ENCODE measurements at places on chromosomes 1 and 21.
A peak's percentile ranks its signal among the peaks of the same experiment; 100 is the strongest.

GRCh38 chr1:154999571-155000410 is 2.8 kb upstream of the ZBTB7B start:
- no peak for DNase-seq

- peak; percentile 77 for DNase-seq
Measured at GRCh38 chr1:40877698-40878097, 15.5 kb upstream of the CITED4 start.

DNA sequence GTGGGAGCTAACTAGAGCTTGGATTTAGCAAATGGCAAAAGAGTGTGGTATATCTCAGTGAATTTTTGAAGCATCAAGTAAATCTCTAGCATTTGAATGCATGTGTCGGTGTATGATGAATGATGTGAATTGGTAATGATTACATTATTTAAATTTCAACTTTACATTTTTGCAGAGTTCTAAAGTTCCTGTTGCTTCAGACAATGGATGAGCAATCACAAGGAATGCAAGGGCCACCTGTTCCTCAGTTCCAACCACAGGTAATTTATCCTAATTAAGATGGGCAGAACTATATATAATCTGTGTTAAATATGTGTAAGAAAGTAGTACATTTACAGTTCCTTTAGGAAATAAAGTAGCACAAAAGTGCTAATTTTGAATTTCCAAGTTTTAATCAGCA is 75.6 kb downstream of the NEK7 start:
- peak; percentile 57 for DNase-seq

GRCh38 chr1:87329526-87330056 is 911 bp downstream of the LMO4 start:
- DNase-seq: no peak

DNA sequence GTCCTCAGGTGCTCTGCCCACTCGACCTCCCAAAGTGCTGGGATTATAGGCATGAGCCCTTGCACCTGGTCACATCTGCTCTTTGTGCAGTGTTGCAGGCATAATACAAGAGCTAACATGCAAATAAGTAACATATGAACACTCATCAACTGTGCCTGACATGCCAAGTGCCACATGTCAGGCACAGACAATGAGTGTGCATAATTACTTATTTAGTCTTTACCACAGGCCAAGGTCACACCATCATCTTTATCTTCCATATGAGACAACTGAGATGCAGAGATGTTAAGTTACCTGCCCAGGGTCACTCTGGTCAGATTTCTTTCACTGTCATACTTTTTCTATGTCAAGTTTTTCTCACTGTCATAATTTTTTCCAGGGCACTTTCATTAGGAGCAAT is 126.1 kb downstream of the PPIAL4G start:
- DNase-seq: no peak

GRCh38 chr1:236508593-236509027 is 15.2 kb upstream of the LGALS8 start:
- DNase-seq: no peak

DNA sequence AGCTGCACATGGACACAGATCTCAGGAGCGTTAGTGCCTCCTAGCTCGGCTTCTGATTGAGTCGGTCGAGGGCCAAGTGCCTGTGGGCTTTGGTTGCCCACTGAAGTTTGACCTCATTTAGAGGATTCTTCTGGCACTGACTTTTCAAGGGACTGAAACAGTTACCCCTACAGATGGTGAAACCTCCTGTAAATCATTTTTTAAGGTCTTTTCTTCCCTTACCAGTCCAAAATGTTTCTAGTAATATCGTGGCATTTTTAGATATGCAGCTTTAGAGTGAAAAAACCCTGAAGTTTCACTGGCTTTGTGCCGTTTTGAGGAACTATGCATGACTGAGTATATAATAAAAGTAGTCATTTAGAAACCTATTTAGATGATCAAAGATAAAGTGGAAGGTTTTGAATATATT is 34.7 kb upstream of the L1TD1 start:
- DNase-seq: no peak

GRCh38 chr1:65147424-65148177 is 402 bp upstream of the AK4 start:
- DNase-seq: peak; percentile 36

DNA sequence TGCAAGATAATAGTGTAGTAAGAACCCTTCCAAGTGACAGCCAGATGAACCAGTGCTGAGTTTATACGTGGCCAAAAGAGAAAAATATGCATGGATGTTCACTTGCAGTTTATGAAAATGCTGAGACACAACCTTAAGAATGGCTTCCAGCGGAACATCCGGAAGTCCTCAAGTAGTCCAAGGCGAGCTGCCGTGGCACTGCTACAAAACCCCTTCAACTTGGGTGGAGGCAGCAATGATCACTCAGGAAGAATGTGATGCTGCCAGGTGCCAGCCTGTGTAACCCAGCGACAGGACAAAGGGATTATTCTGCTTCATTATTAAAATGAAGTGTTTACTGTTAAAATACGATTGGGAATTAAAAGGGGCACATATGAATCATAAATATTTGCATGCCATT is 179.6 kb downstream of the RUNX1 start:
- no peak for DNase-seq

DNA sequence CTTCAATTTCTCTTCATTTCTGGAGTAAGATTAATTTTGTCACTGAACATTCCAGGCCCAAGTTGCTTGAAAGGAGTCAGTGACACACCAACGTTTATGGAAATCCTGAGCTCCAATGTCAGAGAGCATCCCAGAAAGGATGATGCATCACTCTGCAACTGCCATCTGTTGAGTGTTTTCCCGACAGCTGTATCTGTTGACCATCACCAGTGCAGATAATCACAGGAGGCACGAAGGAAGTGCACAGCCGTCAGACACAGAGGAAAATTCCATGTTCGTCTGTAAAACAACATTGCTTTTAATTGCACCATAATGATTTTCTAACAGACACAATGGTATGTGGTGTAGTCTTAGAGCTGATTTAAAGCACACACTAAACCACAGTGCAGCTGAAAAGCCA is 376.7 kb upstream of the ADGRL2 start:
- no peak for DNase-seq

DNA sequence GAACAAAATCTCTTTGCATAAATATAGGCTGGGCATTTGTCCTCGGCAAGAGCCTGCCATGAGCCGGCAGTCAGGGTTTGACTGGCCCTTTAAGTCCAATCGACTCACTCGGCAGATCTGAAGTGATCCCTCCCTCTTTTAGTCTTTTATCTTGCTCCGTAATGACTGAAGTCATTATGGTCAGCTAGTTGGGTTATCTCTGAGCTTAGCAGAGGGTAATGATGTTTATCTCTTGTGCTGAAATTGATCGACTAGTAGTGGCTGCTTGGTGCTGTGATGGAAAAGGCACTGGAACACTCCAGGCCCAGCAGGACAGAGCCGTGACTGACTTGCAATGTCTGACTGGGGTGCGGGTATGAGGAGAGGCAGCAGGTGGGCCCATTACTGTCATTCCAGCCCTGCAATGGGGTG is 468 bp upstream of the ABCA4 start:
- DNase-seq: no peak

- no peak for DNase-seq
Measured at GRCh38 chr21:33966324-33966949, 50.8 kb upstream of the ATP5PO start.

- no peak for DNase-seq
Measured at GRCh38 chr1:245172026-245172425, 17.2 kb downstream of the KIF26B start.

DNA sequence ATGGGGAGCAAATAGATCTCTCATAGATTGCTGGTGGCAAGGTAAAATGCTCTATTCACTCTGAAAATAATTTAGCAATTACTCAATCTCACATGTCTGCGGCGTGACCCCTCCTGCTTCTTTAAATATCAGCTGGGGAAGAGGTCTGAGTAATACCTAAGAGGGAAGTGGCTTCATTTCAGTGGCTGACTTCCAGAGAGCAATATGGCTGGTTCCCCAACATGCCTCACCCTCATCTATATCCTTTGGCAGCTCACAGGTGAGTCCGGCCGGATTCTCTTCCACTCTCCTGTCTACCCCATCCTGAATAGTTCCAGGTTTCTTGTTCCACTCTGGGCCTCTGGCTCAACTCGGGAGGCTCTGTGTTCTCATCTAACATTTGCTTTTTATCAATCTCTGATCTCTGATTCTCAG is at the start of gene SLAMF7:
SLAMF7 (plus strand) TSS at position 150 of the 414 bp plus-strand sequence; CDS start at position 205, 55 bp downstream.
- DNase-seq: peak; percentile 55

- no peak for DNase-seq
Measured at GRCh38 chr1:65009176-65009575, 42.8 kb upstream of the JAK1 start.

GRCh38 chr1:21531241-21531640 is 22.0 kb downstream of the ALPL start:
- no peak for DNase-seq

DNA sequence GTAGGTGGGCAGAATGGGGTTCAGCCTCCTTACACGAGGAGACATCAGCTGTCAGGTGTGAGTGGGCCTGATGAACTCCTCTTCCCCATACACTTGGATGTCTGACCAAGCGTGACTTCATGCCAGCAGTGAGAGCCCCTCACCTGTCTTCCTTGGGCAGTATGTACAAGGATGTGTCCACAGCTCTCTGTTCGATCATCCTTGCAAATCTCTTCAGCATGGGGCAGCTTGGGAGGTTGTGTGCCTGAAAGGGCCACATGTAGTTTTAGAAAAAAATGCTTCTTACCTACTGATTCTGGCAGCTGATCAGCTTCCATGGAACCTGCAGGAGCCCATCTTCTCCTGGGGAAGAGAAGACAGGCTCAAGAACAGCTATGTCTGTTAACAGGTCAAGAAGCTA is 18.0 kb downstream of the ACP6 start:
- no peak for DNase-seq

- DNase-seq: peak; percentile 29
Measured at GRCh38 chr1:165896277-165896676, 68.9 kb downstream of the UCK2 start.

GRCh38 chr1:42085596-42085995 is 67.6 kb upstream of the GUCA2B start:
- DNase-seq: no peak

DNA sequence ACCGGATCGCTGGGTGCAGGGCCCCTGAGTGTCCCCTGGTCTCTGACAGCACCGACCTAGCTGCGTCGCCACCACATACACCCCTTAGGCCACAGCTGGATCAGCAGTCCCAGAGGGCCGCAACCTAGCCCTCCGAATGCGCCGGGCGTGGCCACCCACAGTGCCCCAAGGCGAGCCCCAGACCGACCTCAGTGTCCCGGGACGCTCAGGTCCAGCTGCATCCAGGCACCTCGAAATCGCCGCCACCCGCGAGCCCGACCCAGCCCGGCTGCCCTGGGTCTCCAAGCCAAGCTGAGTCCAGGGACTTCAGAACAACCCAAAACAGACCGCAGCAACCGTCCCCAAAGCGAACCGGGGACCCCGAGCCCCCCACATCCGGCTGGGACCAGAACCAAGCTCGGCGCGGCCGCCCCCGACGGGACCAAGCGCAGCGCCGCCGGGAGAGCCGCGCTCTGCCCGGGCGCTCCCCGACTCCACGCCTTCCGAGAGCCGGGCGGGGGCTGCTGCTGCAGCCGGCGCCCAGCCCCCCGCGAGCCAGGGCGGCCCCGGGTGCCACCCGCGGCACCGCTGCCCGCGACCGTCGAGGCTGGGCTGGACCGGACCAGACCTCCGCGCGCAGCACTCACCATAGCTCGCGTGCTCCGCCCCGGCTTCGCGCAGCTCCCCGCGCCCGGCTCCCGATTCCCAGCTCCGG is 54.6 kb upstream of the ECE1 start:
- DNase-seq: no peak

- no peak for DNase-seq
Measured at GRCh38 chr1:229093238-229093540, 177.7 kb upstream of the RAB4A start.

DNA sequence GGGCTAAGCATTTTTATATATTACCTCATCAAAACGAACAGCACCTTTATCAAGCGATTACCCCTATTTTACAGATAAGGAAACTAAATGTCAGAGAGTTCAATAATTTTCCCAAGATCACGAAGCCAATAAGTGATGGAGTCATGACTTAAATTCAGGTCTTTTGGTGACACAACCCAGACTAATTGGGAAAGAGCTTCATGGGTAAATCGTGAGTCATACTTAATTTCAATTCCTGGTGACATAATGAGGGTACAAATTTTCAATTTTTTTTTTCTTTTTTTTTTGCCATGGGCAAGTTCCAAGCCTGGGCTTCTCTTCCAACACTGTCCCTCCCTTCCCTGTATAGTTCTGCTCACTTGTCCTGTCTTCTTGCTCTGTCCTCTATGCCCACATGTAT is 30.1 kb upstream of the IL10 start:
- DNase-seq: no peak

- no peak for DNase-seq
Measured at GRCh38 chr1:156842618-156843300, 16.2 kb downstream of the INSRR start.

DNA sequence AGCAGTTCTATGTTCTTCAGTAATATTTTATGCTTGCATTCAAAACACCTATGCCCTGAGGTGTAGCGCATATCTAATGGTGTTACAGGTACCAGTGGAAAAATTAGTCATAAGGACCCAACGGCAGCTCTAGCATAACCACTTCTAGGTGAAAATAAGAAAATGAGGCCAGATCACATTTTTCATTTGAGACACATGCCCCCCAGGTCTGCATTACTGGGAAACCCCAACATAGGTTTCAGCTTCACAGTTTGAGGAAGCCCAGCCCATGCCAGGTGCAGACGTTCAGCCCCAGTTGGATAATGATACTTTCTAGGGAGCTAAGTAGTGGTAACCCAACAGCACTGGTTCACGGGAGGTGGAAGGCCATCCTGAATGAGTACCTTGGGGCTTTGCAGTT is 129.8 kb downstream of the CNIH3 start:
- no peak for DNase-seq

DNA sequence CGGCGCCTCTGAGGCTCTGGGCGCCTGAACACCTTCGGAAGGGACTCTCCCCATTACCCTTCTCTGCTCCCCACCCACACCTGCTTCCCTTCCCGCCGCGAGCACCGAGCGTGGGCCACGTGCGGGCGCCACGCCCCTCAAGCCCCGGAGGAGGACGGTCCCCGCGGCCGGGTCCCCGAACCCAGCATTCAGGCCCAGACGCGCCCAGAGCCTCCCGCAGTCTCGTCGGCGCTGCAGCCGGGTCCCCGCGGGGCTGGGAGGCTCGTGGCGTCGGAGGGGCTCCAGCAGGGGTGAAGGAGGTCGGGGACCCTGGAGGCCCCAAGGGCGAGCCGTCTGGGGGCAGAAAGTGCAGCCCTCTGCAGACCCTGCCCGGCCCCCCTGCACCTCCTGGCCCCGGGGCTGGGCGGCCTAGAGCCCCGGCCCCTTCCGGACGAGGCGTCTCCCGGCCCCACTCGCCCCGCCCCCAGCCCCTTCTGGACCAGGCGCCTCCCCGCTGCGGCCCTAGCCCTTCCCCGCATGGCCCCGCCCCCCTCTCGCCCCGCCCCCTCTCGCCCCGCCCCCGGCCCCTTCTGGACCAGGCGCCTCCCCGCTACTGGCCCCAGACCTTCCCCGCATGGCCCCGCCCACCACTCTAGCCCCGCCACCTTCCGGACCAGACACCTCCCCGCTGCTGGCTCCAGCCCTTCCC is 378 bp upstream of the SMIM1 start:
- DNase-seq: peak; percentile 95

GRCh38 chr1:43750083-43750482 is 42.7 kb downstream of the ST3GAL3 start:
- no peak for DNase-seq

GRCh38 chr1:197595304-197595904 is 179.9 kb downstream of the DENND1B start:
- no peak for DNase-seq
